ENCODE measurements at places on chromosomes 2 and 18. TPM values are rescaled to one million over a fixed set of nuclear protein-coding genes. Genes with fewer than 3 reads are reported as not detected.

GRCh38 chr2:163640542-163641193 is 95.1 kb downstream of the FIGN start:
- no peak for DNase-seq

The ARMC9 gene
- total RNA-seq = 61.9 TPM

The RND3 gene
- total RNA-seq = 67.5 TPM

- DNase-seq = no peak
Observed at GRCh38 chr18:5542515-5543035, 1.2 kb downstream of the EPB41L3 start.

DNA sequence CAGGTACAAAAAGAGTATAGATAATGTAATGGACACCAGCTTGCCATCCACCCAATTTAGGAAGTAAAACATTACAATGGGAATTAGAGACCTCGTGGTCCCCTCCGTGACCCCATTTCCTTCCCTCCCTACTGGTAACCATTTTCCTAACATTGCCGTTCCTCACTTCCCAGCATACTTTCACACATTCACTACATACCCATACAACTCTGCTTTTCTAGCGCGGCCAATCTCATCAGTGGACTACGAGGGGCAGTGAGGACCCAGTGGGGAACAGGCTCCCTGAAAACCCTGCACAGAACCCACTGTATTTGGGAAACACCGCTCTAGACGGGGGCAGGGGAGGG is 1.1 kb downstream of the ENOSF1 start:
- no peak for DNase-seq

The SLC23A3 gene
- total RNA-seq = 0.71 TPM

DNA sequence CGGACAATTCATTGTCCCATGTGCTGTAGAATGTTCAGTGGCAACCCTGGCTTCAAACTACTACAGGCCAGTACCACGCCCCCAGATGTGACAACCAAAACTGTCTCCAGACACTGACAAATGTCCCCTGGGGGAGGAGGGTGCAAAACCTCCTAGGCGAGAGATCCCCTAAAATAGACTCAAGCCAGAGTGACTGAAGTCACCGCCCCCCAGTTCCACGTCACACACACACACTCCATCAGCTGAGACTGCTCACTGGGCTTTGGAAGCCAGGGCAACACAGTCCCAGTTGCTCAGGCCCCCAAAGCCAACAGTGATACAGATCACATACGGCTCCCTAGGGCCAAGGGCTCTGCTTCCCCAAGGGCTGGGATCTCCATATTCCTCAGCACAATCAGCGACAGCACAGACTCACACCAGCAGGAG is 19.1 kb downstream of the HDAC4 start:
- peak; percentile 61 for DNase-seq

DNA sequence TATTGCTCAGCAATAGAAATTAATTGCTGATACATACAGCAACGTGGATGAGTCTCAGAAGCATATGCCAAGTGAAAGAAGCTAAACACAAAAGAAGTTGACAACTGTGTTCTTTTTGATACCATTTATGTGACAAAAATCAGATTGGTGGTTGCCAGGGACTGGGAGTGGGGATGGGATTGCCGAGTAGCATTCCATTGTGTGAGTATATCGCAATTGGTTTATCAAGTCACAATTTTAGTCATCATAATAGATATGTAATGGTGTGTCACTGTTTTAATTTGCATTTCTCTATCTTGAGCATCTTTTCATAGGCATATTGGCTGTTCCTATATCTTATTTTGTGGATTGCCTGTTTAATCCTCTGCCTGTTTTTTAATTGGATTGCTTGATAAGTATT is 20.9 kb downstream of the STRADB start:
- DNase-seq = no peak

The RTP5 gene
- total RNA-seq = not detected

The PPP1R1C gene
- total RNA-seq = 0.43 TPM

DNA sequence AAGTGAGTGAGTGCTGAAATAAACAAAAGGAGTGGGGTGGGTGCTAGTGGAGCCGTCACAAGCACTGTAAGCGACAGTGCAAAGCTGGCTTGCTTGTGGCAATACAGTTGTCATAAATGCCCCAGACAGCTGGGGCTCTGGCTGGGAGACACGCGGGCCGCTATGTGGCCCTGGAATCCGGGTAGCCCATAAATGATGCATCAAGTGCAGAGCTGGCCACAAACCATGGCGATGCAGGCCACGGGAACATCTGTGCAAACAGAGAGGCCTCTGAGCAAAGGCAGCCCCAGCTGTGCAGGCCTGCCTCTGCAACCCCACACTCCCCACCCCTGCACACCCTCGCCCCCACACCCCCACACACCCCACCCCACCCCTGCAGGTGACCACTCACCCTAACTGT is 349.2 kb upstream of the ID2 start:
- DNase-seq = no peak

GRCh38 chr2:1156531-1156930 is 205.9 kb downstream of the SNTG2 start:
- no peak for DNase-seq

DNA sequence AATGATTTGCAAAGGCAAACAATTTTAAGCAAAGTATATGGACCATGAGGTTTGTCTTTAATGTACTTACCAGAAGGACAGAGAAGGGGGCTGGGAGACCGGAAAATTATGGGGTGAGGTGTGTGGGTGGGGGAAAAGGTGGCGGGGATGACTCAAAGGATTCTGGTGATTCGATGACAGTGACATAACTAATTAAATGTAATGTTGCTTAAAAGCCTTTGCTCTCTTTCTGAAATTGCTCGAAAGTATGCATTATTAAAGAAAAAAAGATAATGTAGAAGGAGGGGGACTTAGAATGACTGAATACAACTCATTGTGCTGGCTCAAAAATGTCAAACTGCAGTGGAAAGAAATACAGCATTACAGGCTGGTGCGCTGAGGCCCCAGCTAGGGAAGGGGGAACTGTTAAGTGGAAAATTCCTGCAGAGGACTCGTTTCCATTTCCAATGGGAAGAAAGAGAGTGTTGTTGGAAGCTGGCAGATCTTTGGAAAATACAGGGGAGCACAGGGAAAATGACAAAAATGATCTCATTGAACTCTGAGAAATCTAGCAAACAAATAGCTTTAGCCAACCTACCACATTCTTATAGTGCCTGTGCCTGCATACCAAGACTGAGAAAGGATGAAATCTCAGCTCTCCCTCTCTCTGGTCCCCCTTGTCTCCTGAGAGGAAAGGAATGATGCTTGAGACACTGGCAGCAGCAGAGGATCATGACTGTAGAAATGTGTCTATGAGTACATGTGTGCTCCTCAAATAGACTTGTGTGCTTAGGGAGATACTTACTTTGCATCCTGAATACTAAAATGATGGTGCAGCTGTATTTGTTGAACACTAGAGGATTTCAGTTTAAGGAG is 632.4 kb downstream of the NYAP2 start:
- DNase-seq = no peak

The PARD6G gene
- 6.7 TPM for total RNA-seq

The CRYGC gene
- total RNA-seq = not detected

- no peak for DNase-seq
Observed at GRCh38 chr18:46528037-46528436, 129.0 kb downstream of the LOXHD1 start.

DNA sequence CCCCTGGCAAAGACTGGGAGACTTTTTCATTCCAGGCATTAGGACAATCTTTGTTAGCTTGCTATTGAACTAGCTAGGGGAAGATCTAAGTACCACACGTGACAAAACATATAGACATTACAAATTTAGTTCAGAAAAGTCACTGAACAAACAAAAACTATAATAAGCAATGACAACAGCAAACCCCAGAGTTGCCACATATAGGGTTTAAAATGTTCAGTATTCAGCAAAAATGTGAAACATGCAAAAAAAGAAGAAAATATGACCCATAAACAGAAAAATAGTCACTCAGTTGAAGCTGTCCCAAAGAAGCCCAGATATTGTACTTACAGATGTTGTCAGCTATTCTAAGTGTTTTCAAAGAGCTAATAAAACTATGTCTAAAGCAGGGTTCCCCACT is 431.1 kb upstream of the CDH2 start:
- no peak for DNase-seq

The VWA3B gene
- not detected for total RNA-seq

The SFTPB gene
- 1.7 TPM for total RNA-seq

The PLEK gene
- 22.7 TPM for total RNA-seq

The RPL31 gene
- 1,087 TPM for total RNA-seq

The CRACDL gene
- 3.5 TPM for total RNA-seq

- DNase-seq = no peak
Observed at GRCh38 chr2:85188852-85189251, 55.7 kb downstream of the TCF7L1 start.

- DNase-seq = no peak
Observed at GRCh38 chr2:45289997-45290709, 280.9 kb upstream of the SIX2 start.
